HT1080 (cell line): ENCODE measurements at places on chromosomes 2 and 18. TPM values are rescaled to one million over a fixed set of nuclear protein-coding genes. Genes with fewer than 3 reads are reported as not detected.

Gene ALLC
- not detected in 2 replicates for total RNA-seq

Gene BUB1
- 75.4 and 89.2 TPM in 2 replicates for total RNA-seq

Gene SFXN5
- total RNA-seq, result 10.8 and 13.8 TPM in 2 replicates

Gene GALR1
- not detected in 2 replicates for total RNA-seq

Gene TSPYL6
- not detected in 2 replicates for total RNA-seq

Gene MEP1B
- not detected in 2 replicates for total RNA-seq

Gene MC2R
- not detected in 2 replicates for total RNA-seq

Gene ORC4
- total RNA-seq, result 56.9 and 59.1 TPM in 2 replicates

Gene DYNAP
- 0.03 TPM in 1 of 2 replicates, not detected in the other for total RNA-seq

Gene C2orf80
- total RNA-seq, result not detected in 2 replicates

Gene IFT172
- total RNA-seq, result 9.1 and 10.5 TPM in 2 replicates
